Liver (tissue), 10 donors: ENCODE measurements at places on chromosomes 5 and 9. TPM values are rescaled to one million over a fixed set of nuclear protein-coding genes. Genes with fewer than 3 reads are reported as not detected.

GRCh38 chr5:146005264-146005663 is 68.9 kb downstream of the SH3RF2 start:
- H3K36me3 ChIP-seq, result no peaks in the 10 kb centered on the region
- H3K27ac ChIP-seq, result no peak overlapping the region
- no peaks in the 10 kb centered on the region for H3K4me1 ChIP-seq
- DNase-seq, result no peak
- no peaks in the 10 kb centered on the region for H3K27me3 ChIP-seq

DNA sequence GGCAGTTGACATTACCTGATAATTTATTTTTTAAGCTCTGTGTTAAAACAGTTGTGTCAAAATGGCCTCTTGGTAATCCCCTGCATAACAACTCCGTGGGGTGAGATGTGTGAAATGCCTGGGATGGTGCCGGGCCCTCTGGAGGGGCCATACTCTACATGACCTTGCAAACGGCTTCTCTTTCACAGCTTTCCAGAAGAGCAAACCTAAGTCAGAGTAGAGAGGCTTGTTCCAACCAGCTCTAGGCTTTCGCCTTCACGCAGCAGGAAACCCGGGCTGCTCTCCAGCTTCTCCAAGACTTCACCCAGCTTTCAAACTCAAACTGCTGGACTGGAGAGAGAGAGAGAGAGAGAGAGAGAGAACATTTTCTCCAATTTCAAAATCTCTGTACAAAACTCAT is 120.1 kb downstream of the SNX18 start:
- no peaks in the 10 kb centered on the region for H3K27me3 ChIP-seq
- H3K27ac ChIP-seq, result no peak overlapping the region
- no peaks in the 10 kb centered on the region for H3K36me3 ChIP-seq
- H3K4me1 ChIP-seq, result no peaks in the 10 kb centered on the region
- H3K4me3 ChIP-seq, result no peak overlapping the region
- no peak for DNase-seq

GRCh38 chr5:170201311-170201710 is 31.5 kb upstream of the C5orf58 start:
- no peak for DNase-seq
- H3K27ac ChIP-seq, result no peak overlapping the region
- no peak overlapping the region for H3K4me3 ChIP-seq
- no peaks in the 10 kb centered on the region for H3K36me3 ChIP-seq

DNA sequence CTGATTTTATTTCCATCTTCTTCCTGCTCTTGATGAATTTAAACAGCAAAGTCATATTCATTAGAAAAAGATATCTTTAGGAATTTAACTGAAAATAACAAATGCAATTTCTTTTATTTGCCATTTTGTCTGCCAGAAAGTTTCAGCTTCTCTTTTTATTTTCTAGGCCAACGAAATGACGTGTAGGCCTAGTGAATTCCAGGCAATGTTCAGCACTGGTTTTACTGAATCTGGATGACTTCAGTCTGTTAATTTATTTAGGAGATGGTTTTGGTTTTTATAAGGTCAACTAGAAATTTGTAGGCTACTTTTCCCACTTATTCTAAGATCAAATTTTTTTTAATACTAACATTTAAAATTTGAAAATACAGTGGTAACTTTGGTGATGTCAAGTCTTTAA is 129.1 kb upstream of the VCAN start:
- no peaks in the 10 kb centered on the region for H3K4me1 ChIP-seq
- H3K4me3 ChIP-seq, result no peak overlapping the region
- no peak overlapping the region for H3K27ac ChIP-seq
- DNase-seq, result no peak
- no peaks in the 10 kb centered on the region for H3K27me3 ChIP-seq

- H3K27ac ChIP-seq, result no peak overlapping the region
- peaks cover 27% of the 10 kb centered on the region for H3K4me1 ChIP-seq
- H3K4me3 ChIP-seq, result no peak overlapping the region
- H3K27me3 ChIP-seq, result no peaks in the 10 kb centered on the region
- no peak for DNase-seq
Measured at GRCh38 chr5:142810081-142810480, 39.9 kb downstream of the ARHGAP26 start.

GRCh38 chr5:76947082-76947503 is 5.8 kb upstream of the CRHBP start:
- no peaks in the 10 kb centered on the region for H3K4me1 ChIP-seq
- no peaks in the 10 kb centered on the region for H3K27me3 ChIP-seq
- no peak overlapping the region for H3K4me3 ChIP-seq
- no peak overlapping the region for H3K27ac ChIP-seq

DNA sequence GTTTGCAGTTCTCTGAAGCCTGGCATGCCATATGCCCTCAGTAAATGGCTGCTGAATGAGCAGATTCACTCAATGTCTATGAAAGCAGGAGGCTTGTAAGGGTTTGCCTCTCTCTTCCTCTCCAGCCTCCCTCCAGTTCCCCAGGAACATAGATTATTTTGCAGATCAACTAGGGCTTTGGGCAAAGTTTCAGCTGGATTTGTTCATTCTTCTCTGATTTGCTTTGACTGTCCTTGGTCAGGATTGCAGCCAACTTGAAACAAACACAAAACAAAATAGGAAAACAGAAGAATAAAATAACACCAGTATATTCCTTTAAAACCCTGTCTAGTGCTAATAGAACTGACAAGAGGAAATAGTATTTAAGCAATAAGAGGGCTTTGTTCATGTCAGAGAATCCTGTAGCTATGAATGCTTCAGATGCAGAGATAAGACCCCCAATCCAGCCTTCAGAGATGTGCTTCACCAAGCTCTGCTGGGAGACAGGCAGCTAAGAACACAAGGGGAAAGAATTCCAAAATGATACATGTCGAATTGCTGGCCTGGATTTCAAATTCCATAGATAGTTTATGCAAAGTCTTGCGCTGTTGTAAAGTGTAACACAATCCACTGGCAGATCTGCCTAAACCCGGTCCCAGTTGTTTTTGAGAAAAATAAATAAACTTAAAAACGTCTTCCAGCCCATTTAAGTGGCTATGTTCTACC is 174.3 kb downstream of the PAPPA start:
- no peaks in the 10 kb centered on the region for H3K36me3 ChIP-seq
- no peak overlapping the region for H3K27ac ChIP-seq
- no peak for DNase-seq
- no peaks in the 10 kb centered on the region for H3K27me3 ChIP-seq
- no peak overlapping the region for H3K4me3 ChIP-seq

Gene SPRY4
- total RNA-seq, result 9.6 TPM

- no peak overlapping the region for H3K4me3 ChIP-seq
- no peak overlapping the region for H3K27ac ChIP-seq
- H3K36me3 ChIP-seq, result no peaks in the 10 kb centered on the region
- peaks cover 2% of the 10 kb centered on the region for H3K4me1 ChIP-seq
- no peaks in the 10 kb centered on the region for H3K27me3 ChIP-seq
- DNase-seq, result no peak
Measured at GRCh38 chr5:24497591-24498157, 147.1 kb downstream of the CDH10 start.

DNA sequence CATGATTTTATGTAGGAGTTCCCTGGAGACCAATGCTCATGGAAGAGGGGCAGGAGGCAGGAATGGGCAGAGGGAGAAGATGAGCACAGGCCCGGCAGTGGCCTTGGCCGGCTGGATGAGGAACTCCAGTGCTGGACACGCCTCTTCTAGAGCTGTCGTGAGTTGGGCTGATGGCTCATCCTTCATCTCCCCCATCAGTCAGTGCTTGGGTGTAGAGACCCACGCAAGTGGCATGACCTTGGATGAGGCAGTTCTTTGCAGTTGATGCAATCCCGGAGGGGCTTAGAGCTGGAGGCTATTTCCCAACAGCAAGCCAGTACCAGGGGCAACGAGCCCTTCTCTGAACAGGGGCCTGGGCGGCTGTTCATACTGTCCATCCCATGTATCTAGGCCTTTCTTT is 25.5 kb upstream of the ARAP3 start:
- no peaks in the 10 kb centered on the region for H3K36me3 ChIP-seq
- no peaks in the 10 kb centered on the region for H3K4me1 ChIP-seq
- no peak overlapping the region for H3K4me3 ChIP-seq
- no peaks in the 10 kb centered on the region for H3K27me3 ChIP-seq

- no peak for DNase-seq
- no peaks in the 10 kb centered on the region for H3K27me3 ChIP-seq
- no peak overlapping the region for H3K27ac ChIP-seq
- peaks cover 19% of the 10 kb centered on the region for H3K4me1 ChIP-seq
Measured at GRCh38 chr9:77807281-77807683, 159.2 kb upstream of the GNA14 start.

GRCh38 chr9:107465467-107466451 is 23.8 kb downstream of the KLF4 start:
- peaks cover 13% of the 10 kb centered on the region for H3K4me1 ChIP-seq
- DNase-seq, result peak; percentile 46
- H3K36me3 ChIP-seq, result no peaks in the 10 kb centered on the region
- H3K27ac ChIP-seq, result no peak overlapping the region
- H3K4me3 ChIP-seq, result peak overlapping the region; percentile 41

DNA sequence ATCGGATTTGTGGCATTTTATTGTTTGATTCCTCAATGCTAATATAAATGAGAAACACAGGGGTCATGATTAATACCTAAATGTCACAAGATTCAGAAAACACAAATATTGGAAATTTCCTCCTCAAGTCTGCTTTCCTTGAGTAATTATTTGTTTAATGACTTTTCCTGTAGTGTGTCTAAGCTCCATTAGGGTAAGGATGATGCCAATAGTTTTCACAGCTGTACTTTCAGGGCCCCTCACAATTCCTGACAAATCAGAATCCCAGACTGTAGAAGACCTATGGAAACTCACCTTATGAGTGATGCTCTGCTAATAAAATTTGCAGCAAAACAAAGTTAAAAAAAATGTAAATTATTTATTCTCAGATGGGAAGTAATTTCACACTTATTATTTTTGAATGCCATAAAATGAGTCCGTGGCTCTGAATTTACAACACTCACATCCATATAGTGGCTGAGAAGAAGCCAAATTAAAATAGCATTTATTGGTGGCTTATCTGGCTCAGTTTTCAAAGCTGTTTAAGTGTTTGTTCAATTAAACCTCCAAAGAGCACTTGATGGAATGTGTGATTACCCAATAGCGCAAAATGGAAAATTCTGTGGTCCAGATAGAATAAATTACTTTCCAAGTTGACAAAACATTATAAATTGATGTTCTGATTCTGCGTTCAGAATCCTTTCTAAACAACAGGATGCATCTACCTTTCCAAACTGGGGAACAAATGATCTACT is 1.6 kb upstream of the SPINK14 start:
- no peak overlapping the region for H3K27ac ChIP-seq
- no peaks in the 10 kb centered on the region for H3K36me3 ChIP-seq
- no peak overlapping the region for H3K4me3 ChIP-seq
- DNase-seq, result no peak
- no peaks in the 10 kb centered on the region for H3K4me1 ChIP-seq
- H3K27me3 ChIP-seq, result no peaks in the 10 kb centered on the region

DNA sequence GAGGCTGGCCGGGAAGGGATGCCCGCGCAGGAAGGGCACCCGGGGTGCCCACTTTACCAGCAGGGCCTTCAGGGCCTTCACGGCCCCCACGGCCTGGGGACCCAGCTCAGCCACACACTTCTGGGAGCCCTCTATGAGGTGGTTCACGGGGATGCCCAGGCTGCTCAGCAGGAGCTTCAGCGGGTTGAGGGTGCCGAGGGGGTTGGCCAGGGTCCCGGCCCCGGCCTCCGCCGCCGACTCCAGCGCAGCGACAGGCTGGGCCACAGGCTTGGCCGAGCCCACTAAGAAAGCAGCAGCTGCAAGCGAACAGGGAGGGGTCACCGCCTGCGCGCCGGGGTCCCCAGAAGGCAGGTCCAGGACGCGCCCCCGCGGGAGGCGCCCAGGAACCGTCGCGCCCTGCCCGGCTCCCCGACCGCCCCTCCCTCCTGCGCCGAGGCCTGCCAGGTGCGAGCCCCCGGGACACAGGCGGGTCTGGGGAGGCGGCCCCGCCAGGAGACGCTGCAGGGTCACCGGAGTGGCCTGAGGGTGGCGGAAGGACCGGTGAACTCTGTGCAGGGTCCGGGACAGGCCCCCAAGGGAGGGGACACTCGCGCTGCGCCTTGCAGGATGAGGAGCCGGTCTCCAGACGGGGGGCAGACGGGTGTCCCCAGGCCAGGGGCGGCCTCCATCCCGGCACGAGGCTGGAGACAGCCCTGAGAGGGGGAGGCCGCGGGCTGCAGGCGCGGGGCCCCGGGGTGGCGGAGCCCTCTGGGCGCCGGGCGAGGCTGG is 572 bp downstream of the SCGB3A1 start:
- H3K27ac ChIP-seq, result no peak overlapping the region
- H3K27me3 ChIP-seq, result no peaks in the 10 kb centered on the region
- no peaks in the 10 kb centered on the region for H3K36me3 ChIP-seq
- H3K4me1 ChIP-seq, result peaks cover 17% of the 10 kb centered on the region

GRCh38 chr5:40385544-40385943 is 294.2 kb upstream of the PTGER4 start:
- no peaks in the 10 kb centered on the region for H3K27me3 ChIP-seq
- no peaks in the 10 kb centered on the region for H3K36me3 ChIP-seq
- no peak overlapping the region for H3K4me3 ChIP-seq
- H3K27ac ChIP-seq, result no peak overlapping the region

Gene TMEM215
- not detected for total RNA-seq

GRCh38 chr5:111498346-111498745 is 14.0 kb downstream of the STARD4 start:
- H3K4me3 ChIP-seq, result no peak overlapping the region
- no peak for DNase-seq
- H3K4me1 ChIP-seq, result peaks cover 3% of the 10 kb centered on the region
- H3K36me3 ChIP-seq, result peaks cover 12% of the 10 kb centered on the region
- H3K27ac ChIP-seq, result no peak overlapping the region
- H3K27me3 ChIP-seq, result no peaks in the 10 kb centered on the region

DNA sequence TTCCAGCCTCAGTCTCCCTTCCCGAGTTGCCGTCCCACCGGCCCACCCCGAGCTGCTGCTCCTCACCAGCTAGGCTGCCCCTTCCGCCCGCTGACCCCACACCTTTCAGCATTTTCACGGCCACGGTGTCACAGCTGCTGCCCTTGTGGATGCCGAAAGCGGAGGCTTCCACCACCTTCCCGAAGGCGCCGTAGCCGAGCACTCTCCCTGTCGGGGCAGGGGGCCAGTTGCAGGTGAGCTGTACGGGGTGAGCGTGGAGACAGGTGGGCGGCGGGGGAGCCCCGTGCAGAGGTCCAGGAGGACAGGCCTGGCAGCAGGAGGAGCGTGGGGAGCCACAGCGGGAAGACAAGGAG is 28.2 kb upstream of the SCGB3A1 start:
- no peaks in the 10 kb centered on the region for H3K27me3 ChIP-seq
- H3K36me3 ChIP-seq, result no peaks in the 10 kb centered on the region
- peaks cover 3% of the 10 kb centered on the region for H3K4me1 ChIP-seq
- no peak for DNase-seq

Gene LTC4S
- 1.3 TPM for total RNA-seq

GRCh38 chr9:131589124-131589711 is 43.9 kb downstream of the PRRT1B start:
- no peaks in the 10 kb centered on the region for H3K27me3 ChIP-seq
- H3K27ac ChIP-seq, result no peak overlapping the region
- peaks cover 6% of the 10 kb centered on the region for H3K36me3 ChIP-seq
- DNase-seq, result no peak
- H3K4me1 ChIP-seq, result no peaks in the 10 kb centered on the region

- H3K27ac ChIP-seq, result no peak overlapping the region
- peaks cover 15% of the 10 kb centered on the region for H3K4me1 ChIP-seq
- no peak for DNase-seq
- H3K4me3 ChIP-seq, result no peak overlapping the region
Measured at GRCh38 chr9:107169796-107170195, 113.3 kb upstream of the RAD23B start.
